Foreskin keratinocyte (primary cell): ENCODE measurements at places on chromosomes 1 and 21.

- no peak for DNase-seq
Observed at GRCh38 chr1:164610538-164611222, 51.7 kb downstream of the PBX1 start.

GRCh38 chr1:56489695-56490094 is 89.7 kb downstream of the PLPP3 start:
- DNase-seq, result no peak

GRCh38 chr1:152451254-152451653 is 37.2 kb upstream of the CRNN start:
- DNase-seq, result no peak

DNA sequence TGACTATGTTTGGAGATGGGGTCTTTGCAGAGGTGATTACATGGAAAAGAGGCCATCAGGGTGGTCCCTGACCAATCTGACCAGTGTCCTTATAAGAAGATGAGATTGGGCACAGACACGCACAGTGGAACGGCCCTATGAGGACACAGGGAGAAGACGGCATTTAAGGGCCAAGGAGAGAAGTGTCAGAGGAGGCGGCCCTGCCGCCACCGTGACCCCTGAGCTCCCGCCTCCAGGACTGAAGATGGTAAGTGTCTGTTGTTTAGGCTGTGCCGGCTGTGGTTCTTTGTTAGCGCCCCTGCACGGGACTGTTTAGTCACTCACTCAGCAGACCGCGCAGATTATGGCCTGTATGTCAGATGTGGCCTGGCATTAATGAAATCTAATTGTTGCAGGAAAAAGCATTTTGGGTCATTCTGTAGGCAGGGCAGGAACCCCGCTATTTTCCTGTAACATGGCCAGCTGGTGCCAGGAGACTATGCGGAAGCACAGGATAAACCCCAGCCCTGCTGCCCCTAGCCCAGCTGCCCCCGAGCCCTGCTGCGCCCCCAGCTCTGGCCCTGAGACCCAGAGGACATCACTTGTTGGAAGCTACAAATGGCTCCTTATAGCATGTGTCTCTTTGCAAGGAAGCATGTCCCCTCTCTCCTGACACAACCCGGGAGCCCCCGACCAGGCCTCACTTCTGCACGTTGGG is 53.7 kb upstream of the RIPK4 start:
- no peak for DNase-seq

GRCh38 chr1:43495204-43495603 is 35.5 kb upstream of the PTPRF start:
- DNase-seq, result no peak

DNA sequence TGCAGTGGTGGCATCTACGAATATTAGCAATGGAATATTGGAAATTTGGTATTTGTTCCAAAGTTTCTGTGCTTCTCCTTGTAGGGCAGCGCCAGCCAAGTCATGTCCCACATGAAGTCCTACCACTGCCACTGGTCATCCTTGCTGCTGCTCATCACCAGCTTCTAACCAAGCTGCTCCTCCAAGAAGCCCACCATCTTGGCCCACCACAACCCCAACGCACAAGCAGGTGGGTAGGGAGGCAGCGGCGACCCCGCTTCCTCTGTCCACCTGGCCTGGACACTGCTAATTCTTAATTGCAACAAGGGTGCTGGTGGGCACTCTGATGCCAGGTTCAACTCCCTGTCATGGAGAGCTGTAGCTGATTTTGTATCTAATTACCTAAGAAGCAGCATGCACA is 291.2 kb upstream of the LYPLAL1 start:
- no peak for DNase-seq

DNA sequence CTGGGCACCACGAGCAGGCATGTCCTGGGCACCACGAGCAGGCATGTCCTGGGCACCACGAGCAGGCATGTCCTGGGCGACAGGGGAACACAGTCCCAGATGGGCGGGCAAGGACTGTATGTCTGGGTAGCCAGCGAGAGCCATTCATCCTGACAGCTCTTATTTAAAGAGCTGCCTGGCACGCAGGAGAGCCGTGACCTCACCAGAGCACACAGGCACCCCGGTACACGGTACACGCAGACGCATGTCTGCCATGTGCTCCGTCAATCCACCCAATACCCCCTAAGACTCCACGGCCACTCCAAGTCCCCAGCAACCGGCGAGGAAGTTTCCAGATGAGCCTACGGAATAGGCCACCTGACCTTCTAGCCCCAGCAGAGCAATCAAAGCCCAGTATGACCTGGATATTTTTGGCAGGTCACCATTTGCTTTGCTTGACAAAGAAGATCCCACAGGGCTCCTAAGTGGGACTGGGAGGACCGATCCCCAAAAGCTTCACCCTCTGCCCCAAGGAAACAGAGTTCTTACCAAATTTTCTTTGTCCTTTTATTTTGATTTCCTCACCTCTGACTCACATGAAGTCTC is 51.7 kb downstream of the CASZ1 start:
- no peak for DNase-seq

DNA sequence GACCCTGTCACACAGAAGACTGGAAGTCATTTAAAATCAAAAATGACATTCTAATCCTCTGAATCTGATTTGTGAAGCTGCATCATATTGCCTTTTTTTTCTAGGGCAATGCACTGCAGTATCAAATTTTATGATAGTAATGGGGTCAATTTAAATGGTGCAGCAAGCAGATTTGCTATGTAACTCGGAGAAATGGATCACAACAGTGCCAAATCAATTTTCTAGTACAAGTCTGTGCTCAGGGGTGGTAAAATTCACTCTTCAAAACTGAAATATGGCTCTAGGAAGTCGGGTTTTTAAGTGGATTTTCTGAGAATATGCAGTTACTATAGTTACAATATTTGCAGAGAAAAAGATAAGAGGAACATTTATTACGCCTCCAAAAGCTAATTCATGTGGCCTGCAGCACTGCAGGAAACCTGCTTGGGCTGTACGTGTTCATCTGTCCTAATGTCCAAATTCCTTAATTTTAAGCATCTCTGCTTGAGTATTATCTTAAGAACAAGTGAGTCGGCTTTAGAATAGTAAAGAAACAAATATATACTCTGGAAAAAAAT is 31.5 kb downstream of the HLCS start:
- no peak for DNase-seq

DNA sequence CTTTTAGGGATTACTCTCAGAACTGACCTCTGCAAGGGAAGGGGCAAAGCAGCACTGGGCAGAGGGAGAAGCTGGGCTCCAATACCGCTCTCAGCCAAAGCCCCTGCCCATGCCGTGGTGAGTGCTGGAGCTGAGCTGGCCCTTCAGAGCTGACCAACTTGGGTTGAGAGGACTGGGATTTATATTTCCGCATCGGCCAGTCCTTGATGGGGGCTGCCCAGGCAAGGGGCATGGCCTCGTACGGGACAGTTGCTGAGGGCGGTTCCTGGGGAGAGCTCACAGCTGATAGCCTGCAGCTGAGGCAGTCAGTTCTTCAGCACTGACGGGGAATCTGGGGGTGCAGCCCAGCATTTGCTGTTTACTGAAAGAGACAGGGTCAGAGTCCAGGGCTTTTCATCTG is 8.0 kb downstream of the HUNK start:
- DNase-seq, result no peak

GRCh38 chr1:233485385-233485784 is 128.5 kb upstream of the KCNK1 start:
- no peak for DNase-seq

GRCh38 chr1:7704214-7705047 is 66.7 kb upstream of the VAMP3 start:
- peak; percentile 73 for DNase-seq

GRCh38 chr21:39730418-39731157 is 14.4 kb upstream of the IGSF5 start:
- DNase-seq, result no peak

- no peak for DNase-seq
Observed at GRCh38 chr1:100626397-100626796, 88.5 kb downstream of the GPR88 start.

DNA sequence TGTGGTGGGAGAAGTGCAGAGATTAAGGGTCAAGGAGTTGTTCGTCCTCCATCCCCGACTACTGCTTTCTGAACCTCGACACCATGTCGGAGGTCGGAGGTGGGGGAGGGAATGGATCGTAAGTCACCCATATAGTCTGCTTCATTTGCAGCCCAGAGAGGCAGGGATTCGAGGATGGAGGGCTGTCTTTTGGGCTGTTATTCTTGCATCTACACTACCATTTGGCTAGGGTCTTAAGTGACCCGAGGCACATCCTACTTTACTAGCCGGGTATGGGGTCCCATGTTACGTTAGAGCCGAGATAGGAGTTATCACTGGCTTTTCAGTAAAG is 578 bp downstream of the USP21 start:
- no peak for DNase-seq

DNA sequence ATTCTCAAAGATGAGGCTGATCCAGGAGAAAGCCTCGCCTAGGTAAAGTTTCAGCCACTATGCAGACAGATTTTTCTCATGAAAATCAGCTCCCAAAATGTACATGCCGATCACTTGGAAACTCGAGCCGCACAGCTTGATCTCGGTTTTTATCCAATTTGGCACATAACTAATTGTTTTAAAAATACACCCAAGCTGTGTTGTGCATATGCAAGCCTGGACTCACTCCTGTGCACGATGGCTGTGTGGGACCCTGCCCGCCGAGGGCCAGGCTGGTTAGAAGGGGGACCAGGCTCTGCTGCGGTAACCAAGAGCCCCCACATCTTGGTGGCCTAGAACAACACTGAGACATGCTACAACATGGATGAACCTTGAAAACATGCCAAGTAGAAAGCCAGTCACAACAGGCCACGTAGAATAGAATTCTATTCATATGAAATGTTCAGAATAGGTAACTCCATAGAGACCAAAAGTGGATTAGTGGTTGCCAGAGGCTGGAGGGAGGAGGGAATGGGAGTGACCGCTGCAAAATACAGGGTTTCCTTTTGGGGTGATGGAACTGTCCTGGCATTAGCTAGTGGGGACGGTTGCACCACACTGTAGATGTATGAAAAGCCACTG is 16.1 kb upstream of the LDLRAP1 start:
- peak; percentile 50 for DNase-seq

DNA sequence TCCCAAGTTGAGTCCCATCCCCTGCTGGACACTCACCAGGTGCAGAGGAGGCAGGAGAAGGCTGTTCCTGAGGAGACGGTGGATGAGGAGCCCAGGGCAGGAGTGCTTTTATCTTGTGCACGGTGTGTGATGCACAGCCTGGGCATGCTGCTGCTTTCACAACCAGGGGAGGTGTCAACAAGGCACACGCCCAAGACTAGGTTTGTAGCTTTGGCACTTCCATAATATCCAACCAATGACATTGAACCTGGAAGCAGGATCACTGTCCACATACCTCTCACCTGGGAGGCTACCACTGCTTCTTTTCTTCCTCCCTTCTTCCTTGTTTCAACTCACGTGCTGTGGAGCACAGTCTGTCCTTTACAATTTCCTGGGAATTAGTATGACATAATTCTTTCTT is at the start of gene LCE3D:
Gene LCE3D (minus strand): TSS at position 84 of the 400 bp plus-strand sequence. CDS start 580 bp downstream, outside the sequence.
- peak; percentile 78 for DNase-seq

DNA sequence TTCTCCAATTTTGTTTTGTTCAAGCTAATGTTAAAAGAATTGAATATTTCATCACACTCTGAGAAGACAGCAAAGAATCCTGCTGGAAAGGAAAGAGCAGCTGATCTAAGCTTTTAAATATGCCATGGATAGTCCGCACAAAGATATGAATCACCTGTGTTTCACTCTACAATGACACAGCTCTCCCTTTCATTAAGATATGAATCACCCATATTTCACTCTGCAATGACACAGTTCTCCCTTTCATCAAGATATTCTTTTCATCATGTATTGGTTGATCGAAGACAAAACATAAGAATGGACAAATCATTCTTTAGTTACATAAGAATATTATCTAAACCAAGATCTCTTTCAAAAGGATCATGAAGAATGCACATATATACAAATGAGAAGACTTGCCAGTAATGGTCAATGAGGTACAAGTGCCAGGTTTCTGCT is 367.3 kb downstream of the SMYD3 start:
- peak; percentile 96 for DNase-seq

DNA sequence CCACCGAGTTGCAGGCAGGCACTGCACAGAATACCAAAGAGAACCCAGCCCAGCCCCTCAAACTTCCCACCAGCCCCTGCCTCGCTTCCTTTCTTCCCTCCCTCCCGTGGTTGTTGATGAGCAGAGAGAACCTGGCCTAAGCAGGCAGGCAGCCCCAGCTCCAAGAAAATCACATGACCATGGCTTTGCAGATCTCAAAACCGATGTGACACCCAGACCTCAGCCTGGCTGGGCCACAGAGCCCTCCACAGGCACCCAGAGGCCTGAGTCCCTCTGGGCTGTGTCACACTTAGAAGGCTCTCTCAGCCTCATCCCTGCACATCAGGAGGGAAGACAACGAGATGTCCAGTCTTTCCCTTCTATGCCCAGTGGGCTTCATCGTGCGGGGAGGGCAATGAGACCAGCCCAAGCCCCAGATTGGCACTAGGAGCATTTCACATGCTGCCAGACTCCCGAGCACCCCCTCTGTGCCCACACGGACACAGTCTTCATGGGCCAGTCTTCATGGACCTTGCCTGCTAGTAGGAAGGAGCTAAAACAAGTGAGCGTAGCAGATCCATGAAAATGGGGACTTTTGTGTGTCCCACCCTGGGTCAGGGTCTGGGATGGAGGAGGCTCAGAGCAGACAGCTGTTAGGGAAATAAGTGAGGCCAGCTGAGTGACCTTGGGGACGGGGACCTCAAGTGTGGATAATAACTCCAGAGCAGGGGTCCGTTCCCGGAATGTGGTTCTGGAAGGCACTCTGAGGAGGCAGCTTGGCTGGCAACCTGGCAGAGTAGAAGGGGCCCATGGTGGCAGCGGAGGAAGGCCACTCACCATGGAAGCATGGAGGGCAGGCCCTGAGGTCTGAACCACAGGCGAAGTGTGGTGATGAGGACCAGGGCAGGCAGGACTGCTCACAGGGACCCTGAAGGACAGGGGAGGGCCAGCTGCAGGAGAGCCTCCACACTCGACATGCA is 204.4 kb upstream of the VAMP3 start:
- DNase-seq, result no peak

GRCh38 chr1:84870591-84870990 is 22.4 kb downstream of the LPAR3 start:
- DNase-seq, result no peak

DNA sequence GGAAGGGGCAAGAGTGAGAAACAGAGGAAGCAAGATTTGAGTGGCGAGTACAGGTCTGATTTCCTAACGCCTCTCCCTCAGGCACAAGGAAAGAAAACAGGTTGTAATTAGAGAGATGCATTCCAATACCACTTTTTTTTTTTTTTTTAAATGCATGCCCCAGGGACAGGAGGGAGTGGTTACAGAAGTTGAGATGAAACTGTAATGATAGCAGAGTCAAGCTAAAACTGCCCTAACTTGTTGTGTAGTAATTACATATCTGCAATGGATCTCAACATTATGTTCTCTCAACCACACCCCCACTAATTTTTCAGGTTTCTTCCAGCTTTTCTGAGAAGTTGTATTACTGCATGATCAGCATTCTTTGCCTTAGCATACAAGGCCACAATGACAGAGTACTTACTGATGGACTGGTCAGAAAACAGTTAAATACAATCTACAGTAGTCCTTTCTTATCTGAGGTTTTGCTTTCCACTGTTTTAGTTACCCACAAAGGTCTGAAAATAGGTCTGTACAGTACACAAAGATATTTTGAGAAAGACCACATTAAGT is 5.5 kb downstream of the ETV3 start:
- DNase-seq, result peak; percentile 93

GRCh38 chr1:233127157-233127556 is 168.4 kb downstream of the PCNX2 start:
- no peak for DNase-seq

- no peak for DNase-seq
Observed at GRCh38 chr1:180961622-180962021, 48.9 kb downstream of the KIAA1614 start.
